ENCODE measurements at places on chromosomes 4 and X. TPM values are rescaled to one million over a fixed set of nuclear protein-coding genes. Genes with fewer than 3 reads are reported as not detected.
A peak's percentile ranks its signal among the peaks of the same experiment; 100 is the strongest.

Gene GLRB
- not detected for total RNA-seq

Gene PAGE4
- total RNA-seq: not detected

Gene USP17L19
- total RNA-seq: not detected

Gene PCDH18
- not detected for total RNA-seq

Gene FGFBP2
- total RNA-seq: 9.9 TPM

Gene NUP54
- 103 TPM for total RNA-seq

Gene NDST3
- not detected for total RNA-seq

Gene BRS3
- not detected for total RNA-seq

Gene SPP1
- total RNA-seq: not detected

Gene GPM6B
- total RNA-seq: not detected

Gene RAB39B
- total RNA-seq: 3.5 TPM

Gene CLCN3
- total RNA-seq: 10.2 TPM

GRCh38 chrX:112631892-112632291 is 47.8 kb downstream of the LHFPL1 start:
- no peak for DNase-seq

- no peak for DNase-seq
Measured at GRCh38 chr4:45317276-45317675, 590.9 kb upstream of the GNPDA2 start.

DNA sequence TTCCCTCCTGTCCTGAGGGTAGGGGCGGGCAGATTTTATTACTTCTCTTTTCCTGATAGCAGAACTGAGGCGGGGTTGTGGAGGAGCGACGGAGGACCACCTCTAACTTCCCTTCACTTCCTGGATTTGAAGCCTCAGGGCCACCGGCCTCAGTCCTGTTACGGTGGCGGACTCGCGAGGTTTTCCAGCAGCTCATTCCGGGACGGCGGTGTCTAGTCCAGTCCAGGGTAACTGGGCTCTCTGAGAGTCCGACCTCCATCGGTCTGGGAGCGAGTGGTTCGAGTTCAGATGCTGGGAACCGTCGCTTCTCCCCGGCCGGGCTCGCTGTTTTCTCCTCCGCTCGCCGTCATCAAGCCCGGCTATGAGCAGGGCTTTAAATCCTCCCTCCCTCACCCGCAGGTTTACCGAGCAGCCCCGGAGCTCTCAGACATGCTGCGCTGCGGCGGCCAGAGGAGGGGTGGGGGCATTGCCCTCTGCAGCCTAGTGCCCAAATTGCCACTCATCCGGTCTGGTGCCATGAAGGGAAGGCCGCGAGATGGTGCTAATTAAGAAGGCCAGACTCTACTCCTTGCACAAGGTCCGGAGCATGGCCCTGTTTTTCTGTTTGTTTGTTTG is 23.3 kb downstream of the HAND2 start:
- no peak for DNase-seq

GRCh38 chr4:42498040-42498439 is 100.8 kb downstream of the SHISA3 start:
- DNase-seq: no peak

DNA sequence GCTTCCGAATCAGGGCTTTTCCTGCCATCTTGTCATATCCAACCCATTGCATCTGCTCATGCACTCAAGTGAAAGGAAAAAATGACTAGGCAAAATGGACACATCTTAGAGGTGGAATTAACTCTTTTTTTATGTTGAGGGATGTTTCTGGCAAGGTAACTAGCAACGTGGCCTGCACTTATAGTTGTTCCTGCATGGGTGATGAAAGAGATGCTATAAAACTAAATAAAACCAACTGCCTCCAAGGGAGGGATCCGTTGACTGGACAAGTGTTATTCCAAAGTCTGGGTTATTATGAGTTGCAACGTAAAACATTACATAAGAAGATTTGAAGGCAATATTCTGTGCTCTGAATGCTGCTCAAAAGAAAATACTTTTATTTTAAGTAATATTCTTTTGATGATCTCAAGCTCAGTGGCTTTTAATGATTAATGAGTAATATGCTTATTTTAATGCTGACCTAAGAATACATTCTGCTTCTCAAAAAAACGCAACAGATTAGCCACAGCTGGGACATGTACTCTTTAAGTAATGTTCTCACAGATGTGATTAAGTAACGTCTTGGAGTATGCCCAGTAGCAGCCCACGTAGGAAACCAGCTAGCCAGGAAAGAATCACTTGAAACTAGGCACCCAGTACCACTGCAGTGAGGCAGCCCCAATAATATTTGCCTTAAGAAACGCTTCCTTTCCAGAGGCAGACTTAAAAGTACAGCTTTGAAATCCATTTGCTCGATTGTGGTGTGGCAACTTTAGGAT is 27.4 kb downstream of the KLF3 start:
- no peak for DNase-seq

GRCh38 chr4:184599492-184600135 is 49.6 kb downstream of the CASP3 start:
- no peak for DNase-seq

GRCh38 chr4:56211202-56211601 is 176.1 kb downstream of the AASDH start:
- DNase-seq: no peak

DNA sequence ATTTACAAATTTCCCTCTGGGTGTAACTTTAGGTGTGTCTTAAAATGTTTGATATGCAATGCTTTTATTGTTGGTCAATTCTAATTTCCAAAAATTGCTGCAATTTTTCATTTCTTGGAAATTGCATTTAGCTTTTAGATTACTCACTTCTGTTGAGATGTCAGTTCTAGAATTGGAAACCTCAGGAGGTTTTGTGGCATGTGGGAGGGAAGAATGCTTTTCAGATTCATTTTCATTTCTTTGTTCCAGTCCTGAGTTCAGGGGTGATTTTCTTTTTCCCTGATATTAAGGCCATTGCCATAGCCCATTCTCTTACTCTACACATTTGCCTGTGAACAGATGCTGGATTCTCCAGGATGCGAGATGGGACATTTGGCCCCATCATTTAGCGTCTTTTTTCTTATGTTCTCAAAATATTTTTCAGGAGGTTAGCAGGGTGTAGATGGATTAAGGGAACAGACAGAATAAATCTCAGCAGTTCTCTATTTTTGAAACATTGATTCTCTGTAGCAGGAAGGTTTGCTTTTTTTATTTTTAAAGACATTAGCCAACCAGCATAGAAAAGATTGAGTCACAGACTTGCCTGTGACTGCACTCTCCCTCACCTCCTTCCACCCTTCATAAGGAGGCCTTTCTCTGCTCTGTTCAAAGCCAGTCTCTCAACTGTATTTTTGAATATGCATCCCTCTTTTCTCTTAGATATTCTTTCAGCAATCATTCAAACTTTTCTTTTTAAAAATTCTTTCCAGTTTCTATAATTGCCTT is 238.4 kb upstream of the ANXA3 start:
- no peak for DNase-seq

- no peak for DNase-seq
Measured at GRCh38 chr4:83043801-83044407, 8.9 kb downstream of the COPS4 start.

DNA sequence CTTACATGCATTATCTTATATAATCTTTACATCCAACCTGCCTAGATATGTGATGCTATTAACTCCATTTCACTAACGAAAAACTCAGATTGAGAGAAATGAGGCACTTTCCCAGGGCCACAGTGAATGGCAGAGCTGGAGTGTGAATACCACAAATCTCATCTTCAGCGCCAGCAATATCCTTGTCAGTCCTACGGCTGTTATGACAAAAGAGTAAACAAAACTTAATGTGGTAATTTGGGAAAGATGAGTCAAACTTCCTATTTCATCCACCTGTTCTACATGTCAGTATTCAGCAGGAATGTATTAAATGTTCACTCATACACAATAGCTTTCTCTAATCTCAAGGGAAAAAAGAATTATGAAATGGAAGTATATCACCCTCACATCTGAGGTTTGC is 56.9 kb downstream of the FAT1 start:
- no peak for DNase-seq

DNA sequence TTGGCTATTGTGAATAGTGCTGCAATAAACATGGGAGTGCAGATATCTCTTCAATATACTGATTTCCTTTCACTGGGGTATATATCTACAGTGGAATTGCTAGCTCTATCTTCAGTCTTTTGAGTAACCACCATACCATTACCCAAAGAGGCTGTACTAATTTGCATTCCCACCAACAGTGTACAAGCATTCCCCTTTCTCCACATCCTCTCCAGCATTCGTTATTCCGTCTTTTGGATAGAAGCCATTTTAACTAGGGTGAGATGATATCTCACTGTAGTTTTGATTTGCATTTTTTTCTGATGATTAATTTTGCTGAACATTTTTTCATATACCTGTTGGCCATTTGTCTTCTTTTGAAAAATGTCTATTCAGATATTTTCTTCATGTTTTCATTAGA is 110.3 kb downstream of the PRDM5 start:
- DNase-seq: no peak

DNA sequence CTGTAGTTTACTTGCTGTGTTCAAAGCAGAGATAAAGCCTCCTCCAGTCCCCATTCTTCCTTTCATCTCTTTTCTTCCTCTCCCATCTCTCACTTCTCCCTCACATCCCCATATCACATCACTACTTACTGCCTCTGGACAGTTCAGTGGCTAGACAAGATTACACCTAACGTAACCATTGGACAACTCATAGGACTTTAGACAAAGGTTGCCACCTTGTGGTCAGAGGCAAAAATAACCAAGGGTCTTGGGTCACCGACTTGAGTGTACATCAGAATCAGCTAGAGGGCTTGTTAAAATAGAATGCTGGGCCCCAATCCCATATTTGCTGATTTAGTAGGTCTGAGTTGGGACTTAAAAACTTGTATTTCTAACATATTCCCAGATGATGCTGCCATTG is 109.3 kb upstream of the DGKK start:
- peak; percentile 17 for DNase-seq

GRCh38 chr4:137474711-137475301 is 57.5 kb downstream of the PCDH18 start:
- no peak for DNase-seq

DNA sequence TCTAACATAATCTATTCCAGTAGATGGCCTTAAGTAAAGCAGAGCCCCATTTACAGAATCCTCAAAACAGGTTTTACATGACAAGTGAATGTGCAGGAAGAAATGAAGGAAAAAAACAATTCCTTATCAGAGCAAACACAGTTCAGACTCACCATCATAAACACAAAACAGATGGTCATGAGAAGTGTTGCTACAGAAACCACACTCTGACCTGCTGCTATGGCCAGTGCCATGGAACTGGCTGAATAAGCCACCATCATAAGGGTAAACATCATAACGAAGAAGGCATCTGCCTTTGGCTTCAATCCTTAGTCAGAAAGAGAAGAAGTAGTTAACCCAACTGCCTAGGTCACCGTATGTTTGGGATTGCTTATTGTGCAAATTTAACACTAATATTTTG is 61.1 kb downstream of the ABCG2 start:
- no peak for DNase-seq

DNA sequence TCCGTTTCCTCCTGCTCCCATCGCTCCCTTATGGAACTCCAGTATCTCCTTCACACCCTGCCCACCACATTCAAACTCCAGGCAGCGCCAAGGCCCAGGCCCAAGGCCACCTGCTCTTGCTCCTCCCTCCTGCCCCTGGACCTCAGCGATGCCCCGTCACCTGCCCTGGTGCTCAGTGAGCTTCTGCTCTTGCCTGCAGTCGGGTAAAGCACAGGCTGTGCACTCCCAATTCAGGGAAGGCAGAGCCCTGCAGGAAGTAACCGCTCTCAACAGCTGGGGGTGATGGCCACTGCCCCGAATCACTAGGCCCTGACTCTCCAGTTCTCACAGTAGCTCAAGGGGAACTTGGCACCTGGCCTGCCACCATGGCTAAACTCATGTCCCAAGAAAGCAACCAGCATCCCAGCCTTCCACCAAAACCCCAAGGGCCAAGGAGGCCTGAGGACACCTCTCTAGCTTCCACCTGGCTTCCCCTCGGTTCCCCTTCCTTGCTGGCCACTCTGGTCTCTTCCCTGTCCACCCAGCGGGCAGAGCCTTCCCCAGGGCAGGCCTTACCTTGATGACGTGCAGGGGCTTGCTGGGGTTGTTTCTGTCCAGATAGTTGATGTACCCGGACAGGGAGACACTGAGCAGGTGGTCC is 29.3 kb downstream of the WDR1 start:
- peak; percentile 14 for DNase-seq

- DNase-seq: no peak
Measured at GRCh38 chr4:130995988-130996387, 1900.0 kb downstream of the C4orf33 start.

DNA sequence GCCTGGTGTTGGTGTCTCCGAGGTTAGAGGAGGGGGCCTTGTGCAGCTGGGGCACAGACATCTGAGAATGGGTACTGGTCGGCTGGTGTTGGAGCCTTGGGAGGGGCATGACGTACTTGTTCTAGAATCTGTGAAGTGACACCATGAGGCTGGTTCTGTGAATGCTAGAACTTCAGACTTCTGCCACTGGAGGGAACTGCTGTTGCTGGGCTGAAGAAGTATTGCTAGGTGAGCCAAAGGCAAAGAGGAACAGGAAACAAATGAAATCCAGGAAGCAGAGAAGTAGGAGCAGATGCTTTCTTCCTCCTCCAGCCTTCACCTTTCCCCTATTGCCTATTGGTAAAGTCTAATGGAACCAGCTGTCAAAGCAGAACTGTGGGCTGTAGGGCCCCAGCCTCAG is 120.9 kb upstream of the DDIT4L start:
- no peak for DNase-seq

- DNase-seq: no peak
Measured at GRCh38 chr4:82868572-82868971, 22.4 kb downstream of the SEC31A start.

DNA sequence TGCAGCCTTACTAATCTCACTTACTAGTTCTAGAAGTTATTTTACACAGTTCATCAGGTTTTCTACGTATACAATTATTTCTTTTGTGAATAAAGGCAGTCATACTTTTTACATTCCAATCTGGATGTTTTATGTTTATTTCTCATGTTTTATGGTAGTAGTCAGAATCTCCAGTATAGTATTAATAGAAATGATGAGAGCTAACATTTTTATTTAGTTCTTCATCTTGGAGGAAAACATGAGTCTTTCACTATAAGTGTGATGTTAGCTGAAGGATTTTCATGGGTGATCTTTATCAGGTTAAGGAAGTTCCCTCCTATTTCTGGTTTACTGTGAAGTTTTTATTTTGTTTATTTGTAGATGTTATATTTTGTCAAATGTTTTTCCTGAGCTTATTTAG is 256.1 kb upstream of the GIMD1 start:
- no peak for DNase-seq

DNA sequence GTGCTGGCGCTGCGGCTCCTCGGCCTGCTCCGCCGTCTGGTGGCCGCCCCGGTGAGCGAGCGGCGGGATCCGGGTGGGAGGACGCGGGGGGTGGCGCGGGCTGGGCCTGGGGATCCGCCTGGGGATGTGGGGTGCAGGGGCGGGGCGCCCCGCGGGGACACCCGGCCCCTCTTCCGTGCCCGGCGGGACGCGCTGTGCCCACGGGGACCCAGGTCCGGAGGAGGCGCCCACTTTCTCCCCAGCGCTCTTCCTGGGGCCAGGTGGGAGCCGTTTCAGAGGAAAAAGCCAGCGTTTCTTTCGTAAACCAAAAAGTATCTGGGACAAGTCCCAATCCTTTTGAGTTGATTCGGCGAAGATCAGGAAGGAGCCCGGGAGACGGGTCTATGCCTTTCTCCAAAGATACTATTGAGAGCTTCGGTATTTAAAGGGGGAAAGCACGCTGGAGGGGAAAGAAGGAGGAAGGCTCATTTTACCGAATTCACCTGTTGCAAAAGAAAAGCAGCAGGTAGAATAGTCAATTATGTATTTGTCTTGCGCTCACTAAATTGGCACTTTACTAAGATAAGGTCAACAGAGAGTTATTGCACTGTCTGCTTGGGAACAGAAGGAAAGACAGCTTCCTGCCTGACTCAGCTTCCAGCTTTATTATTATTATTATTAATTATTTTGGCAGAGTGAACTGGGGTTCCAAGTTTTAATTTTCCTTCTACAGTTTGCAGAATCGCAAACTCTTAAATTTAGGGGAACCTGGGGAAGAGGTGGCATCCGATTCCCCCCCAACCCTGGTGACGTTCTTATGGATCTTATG is 81.5 kb upstream of the CD99 start:
- no peak for DNase-seq

Measured in CD8-positive, alpha-beta T cell (primary cell).